Naive thymus-derived CD4-positive, alpha-beta T cell (primary cell): ENCODE measurements at places on chromosomes 12 and 14.

GRCh38 chr14:92254786-92255185 lies 68.2 kb upstream of the SLC24A4 start:
- no peak for DNase-seq

DNA sequence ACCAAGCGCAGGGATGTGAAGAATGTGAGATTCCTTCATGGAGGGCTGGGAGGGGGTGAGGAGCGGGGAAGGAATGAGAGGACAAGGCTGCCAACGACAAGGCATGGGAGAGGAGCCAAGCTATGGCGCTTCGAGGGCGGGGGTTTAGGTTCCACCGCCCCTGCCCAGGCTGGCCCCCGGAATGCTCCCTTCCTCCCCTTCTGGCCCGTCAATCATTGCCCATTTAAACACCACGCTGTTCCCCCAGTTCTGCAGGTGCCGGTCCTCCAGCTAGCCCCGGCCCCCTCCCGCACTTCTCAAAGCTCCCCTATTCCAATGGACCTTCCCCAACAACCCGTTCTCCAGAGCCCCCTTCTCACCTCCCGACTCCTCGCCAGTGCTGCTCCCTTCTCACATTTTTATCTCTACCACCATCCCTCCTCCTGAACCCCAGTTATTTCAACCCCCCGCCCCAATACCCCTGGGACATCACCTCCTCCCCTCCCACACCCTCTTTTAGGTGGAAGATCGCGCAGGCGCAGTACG lies 428 bp downstream of the RNF41 start:
- no peak for DNase-seq

DNA sequence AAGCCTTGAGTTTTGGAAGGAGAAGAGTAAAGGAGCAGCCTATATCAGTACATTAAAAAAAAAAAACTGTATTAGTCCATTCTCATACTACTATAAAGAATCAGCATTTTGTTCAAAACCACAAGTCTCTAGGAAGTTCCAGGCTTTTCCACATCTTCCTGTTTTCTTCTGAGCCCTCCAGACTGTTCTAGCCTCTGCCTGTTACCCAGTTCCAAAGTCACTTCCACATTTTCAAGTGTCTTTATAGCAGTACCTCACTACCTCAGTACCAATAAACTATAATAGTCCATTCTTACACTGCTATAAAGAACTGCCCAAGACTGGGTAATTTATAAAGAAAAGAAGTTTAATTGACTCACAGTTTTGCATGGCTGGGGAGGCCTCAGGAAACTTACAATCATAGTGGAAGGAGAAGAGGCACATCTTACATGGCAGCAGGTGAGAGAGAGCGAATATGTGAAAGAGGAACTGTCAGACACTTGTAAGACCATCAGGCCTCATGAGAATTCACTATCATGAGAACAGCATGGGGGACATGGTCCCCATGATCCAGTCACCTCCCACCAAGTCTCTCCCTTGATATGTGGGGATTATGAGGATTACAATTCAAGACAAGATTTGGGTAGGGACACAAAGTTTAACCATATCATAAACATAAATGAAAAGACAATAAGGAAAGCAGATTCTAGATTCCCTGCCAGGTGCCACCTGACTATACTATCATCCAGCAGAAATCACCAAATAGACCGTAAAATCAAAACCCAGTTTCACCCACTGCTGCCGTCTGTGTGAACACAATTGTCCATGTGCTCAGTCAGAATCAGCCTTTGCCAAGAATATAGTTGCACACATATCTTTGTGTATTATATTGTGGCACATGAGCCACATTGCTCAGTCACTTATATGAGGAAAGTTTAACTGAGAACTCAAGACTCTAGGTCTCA lies 27.8 kb downstream of the TOGARAM1 start:
- DNase-seq: no peak

DNA sequence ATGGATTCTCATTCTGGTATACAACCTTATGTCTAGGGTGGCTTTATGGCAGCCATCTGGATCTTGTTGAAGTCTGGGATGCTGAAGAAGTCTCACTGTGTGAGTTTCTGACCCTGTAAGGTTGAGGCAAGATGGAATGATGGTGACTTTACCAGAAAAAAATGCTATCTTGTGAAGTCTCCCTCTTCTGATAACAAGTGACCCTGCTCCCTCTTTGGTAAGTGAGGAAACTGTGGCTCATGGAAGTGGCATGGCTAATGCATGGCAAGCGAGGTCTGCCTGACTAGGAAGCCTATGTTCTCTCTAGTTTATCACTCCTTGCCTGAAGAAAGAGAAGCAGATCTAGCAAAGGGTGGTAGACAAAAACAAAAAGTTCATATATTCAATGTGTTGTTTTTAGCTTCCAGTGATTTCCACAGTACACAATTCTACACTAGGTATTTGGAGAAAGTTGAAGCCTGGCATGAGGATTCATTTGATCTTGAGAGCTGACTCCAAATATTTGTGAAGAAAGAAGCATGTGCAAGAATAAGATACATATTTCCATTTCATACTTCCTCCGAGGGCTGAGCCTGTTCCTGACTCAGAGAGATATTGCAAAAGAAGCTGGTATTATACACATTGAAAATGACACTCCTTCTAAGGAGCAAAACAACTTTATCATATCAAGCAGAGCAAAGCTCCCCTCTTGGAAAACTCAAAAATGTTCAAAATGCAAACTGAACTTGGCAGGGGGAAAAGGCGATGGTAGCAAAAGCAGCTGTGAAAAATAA lies 63.6 kb downstream of the HELB start:
- DNase-seq: no peak

- no peak for DNase-seq
Observed at GRCh38 chr12:95205685-95206084, 11.6 kb downstream of the FGD6 start.

- no peak for DNase-seq
Observed at GRCh38 chr14:81765651-81766275, 232.1 kb upstream of the SEL1L start.

DNA sequence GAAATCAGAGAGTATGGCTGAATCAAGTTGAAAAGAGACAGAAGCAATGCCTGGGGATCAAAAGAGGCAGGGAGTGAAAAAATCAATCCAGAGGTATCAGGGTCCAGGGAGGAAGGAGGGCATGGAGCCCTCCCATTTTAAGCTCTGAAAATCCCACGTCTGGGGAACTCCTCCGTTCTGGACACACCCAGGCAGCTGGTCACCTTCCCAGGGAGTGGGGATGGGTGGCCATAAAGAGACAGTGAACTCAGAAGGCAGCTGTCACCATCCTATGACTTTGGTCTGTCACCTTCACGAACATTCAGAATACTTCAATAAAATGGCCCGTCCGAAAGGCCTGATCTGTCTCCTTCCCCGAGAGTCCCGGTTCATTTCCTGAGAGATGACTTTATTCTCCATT lies 71.6 kb downstream of the MAP1LC3B2 start:
- DNase-seq: no peak

GRCh38 chr14:77580964-77581505 lies 35.4 kb downstream of the SPTLC2 start:
- peak; percentile 45 for DNase-seq
